ENCODE measurements at places on chromosomes 2 and 18.

DNA sequence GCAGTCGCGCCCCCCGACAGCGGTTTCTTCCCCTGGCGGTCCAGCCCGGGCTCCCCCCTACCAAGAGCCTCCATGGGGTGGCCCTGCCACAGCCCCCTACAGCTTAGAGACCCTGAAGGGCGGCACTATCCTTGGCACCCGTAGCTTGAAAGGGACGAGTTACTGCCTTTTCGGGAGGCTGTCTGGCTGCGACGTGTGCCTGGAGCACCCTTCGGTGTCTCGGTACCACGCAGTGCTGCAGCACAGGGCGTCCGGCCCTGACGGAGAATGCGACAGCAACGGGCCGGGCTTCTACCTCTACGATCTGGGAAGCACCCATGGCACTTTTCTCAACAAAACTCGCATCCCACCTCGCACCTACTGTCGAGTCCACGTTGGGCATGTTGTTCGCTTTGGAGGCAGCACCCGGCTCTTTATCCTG is 475 bp downstream of the SLC4A1AP start:
- DNase-seq: no peak

DNA sequence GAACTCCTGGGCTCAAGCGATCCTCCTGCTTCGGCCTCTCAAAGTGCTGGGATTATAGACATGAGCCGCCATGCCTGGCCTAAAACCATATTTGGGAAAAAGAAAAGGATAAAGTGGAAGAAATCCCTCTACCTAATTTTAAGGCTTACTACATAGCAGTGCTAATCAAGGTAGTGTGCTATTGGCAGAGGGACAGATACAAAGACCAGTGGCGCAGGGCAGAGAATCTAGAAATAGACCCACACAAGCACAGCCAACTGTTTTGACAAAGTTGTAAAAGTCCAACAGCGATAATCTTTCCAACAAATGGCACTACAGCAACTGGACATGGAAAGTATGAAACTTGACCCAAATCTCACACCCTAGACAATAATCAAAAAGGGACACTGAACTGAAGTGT is 138.4 kb downstream of the TFCP2L1 start:
- DNase-seq: no peak

DNA sequence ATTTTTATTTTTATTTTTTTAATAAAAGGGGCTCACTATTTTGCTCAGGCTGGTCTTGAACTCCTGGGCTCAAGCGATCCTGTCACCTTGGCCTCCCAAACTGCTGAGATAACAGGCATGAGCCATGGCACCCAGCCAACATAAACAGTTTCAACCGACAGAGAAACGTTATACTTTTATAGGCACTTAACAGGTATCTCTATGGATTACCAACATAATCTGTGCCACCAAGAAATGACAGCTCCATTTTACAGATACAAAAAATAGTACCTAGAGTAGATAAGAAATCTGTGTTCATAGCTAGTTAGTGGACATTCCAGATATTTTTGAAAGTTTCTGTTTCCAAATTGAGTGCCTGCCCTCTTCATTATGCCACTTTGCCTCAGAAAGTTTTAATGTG is 1316.7 kb downstream of the LRP1B start:
- DNase-seq: no peak

- no peak for DNase-seq
Measured at GRCh38 chr2:241121008-241121407, 18.9 kb upstream of the MTERF4 start.

Measured in stimulated activated CD4-positive, alpha-beta T cell treated with anti-CD3 and anti-CD28 coated beads, Interleukin-15, amount 100 ng/mL, for 1 hour (primary cell).